ENCODE measurements at places on chromosomes 12 and 14.

- no peak for DNase-seq
These were observed 64.5 kb downstream of the KCNA1 start for GRCh38 chr12:4974217-4974616.

GRCh38 chr12:5777451-5777850 is 167.6 kb downstream of the ANO2 start:
- no peak for DNase-seq

DNA sequence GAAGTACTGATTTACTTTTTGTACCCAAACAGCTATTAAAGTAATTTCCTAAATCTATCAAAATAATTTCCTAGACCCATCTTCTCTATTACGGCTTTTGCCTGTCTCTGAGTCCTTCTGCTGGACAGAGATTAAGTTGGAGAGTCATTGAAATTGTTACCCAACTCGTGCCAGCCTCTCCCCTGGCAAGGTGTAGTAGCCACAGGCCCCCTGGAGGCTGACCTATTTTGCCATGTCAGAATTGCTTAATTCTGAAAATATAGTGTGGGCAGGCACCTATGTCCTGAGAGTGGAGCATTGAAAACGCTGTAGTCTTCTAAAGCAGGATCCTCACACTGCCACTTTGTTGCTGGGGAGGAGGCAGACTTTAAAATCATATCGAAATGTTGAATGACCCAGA is 308.2 kb downstream of the GLT1D1 start:
- DNase-seq = no peak

- DNase-seq = no peak
These were observed 28.9 kb downstream of the SLC25A21 start for GRCh38 chr14:37143475-37143874.

DNA sequence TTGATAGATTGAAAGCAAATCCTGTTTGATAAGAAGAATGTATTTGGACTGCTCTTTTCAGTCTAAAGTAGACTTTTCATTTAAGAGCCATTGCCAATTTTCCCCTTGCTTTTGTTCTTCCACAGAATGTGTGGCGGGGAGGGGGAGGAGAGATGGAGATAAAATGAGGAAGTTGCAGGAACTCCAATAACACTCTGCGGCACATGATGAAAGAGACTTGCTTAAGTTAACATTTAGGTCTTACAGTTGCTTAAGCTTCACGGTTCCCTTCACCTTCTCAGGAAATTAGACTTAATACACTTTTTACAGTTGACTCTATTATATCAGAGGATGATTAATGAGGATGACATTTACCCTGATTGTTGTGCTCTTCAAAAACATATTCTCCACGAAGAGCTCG is 537.3 kb downstream of the TMTC2 start:
- DNase-seq = no peak

DNA sequence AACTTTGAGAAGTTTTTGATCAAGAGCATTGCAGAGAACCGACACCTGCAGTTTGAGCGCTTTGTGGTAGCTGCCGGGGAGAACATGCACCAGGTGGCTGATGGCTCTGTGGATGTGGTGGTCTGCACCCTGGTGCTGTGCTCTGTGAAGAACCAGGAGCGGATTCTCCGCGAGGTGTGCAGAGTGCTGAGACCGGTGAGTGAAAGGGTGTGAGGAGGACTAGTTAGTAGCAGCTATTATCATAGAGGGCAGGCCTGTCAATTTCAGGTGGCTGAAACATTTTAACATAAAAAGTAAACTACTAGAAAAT is 27.0 kb upstream of the HIGD1C start:
- DNase-seq = no peak

DNA sequence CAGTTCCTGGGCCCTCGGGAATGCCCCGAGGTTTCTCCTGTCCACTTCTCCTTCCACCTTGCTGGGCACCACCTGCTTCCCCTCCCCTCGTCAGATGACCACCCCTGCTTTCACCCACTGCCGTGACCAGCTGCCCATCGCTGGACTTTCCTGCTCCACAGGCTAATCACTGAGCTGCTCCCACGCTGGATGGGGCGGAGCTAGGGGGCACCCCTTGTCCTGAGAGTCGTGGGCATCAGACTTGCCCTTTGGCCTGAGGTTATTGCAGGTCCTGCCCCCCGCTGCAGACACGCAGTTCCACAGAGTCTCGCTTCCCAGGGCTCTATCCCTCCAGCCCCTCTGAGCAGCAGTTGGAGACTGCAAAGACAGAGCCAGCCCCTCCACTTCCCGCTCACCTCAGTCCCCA is 427 bp downstream of the SLC6A12 start:
- no peak for DNase-seq

- no peak for DNase-seq
These were observed 483.9 kb downstream of the ZFP36L1 start for GRCh38 chr14:68308726-68309520.

GRCh38 chr12:129719416-129719815 is 184.4 kb downstream of the TMEM132D start:
- DNase-seq = no peak

DNA sequence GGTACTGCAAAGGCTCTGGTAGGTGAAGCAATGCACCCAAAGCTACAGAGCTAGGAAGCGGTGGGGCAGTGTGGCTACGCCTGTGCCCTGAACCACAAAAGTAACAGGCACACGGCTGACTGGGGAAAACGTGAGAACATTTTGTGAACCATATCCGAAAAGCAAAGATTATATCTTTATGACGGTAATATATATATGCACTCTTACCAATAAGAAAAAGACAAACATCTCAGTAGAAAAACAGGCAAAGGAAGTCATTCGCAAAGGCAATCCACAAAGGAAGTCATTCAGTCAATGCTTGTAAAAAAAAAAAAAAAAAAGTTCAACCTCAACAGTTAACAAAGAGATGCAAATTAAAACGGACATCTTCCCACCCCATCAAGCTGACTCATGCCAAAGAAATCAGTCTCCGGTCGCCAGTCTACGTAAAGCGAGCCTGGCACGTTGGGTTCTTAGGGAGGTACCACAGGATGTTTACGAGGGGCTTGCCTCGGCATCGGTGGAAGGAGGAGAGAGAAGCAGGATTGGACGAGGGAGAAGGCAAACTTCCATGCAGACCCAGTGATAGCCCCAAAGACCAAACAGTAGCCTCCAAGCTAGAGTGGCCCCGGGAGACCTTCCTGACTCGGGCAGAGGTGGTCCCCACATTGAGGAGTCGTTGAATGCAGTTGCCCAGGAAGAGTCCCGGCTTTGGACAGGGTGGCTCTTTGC is 39.4 kb upstream of the PPP2R5C start:
- peak; percentile 76 for DNase-seq

DNA sequence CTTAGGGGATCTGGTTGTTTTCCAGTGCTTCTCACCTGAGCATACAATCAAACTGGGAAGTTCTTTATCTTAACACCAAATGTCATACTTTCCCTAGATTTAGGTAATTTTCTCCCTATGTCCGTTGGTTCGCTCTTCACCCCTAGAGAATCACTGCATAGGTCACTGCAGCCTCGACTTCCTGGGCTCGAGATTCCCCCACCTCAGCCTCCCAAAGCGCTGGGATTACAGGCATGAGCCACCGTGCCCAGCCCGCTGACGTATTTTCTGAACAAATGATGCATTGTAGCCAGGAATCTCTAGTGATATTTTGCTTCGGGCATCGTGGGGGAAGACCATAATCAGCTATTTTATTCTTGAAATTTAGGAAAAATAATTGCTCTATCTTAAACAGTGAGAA is 1.1 kb upstream of the RPL41 start:
- DNase-seq = no peak

GRCh38 chr12:95577820-95578219 is 26.5 kb upstream of the USP44 start:
- no peak for DNase-seq

DNA sequence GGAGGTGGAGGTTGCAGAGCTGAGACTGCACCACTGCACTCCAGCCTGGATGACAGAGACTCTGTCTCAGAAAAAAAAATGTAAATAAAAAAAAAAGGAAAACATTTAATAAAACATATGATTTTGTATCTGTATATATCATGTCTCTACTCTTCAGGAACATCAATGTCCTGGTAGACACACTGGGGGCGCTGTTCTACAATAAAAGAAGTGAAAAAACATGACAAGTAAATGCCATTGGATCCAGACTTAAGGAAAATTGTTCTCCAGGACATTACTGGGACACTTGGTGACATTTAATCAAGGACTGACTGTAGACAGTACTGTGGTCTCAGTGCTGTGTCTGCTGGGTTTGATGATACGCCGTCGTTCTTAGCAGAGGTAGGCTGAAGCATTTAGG is 15.5 kb upstream of the KLC1 start:
- no peak for DNase-seq

DNA sequence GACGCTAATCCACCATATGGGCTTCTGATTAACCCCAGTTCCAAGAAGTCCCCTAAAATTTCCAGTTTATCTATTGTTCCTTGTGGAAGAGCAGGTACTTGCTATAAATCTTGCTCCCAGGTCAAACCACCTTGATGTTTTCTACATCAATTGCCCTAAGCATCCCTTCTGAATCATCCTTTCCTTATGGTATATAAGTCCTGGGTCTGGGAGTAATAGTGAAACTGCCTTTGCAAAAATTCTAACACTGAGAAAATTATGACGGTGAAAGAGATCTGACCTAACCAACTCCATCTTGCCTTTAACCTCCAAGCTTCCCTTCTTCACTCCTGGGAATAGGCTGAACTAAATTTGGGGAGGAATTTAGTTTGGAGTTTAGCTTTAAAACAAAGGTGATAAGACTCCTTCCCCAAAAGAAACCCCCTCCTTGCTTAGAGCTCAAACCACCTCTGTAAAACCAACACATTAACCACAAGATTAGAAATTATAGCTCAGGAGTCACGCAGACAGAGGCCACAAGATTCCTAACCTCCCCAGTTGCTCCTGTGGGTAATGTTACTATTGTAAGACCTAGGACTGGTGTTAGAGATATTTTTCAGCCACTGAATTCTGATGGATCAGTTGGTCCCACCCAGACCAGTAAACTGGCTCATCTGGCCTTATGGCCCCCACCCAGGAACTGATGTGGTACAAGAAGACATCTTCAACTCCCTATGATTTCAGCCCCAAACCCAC is 33.8 kb upstream of the DTX1 start:
- DNase-seq = no peak

- no peak for DNase-seq
These were observed 44.4 kb upstream of the STXBP6 start for GRCh38 chr14:25094171-25094907.

GRCh38 chr12:13000616-13000924 is 505 bp upstream of the HEBP1 start:
- DNase-seq = no peak

DNA sequence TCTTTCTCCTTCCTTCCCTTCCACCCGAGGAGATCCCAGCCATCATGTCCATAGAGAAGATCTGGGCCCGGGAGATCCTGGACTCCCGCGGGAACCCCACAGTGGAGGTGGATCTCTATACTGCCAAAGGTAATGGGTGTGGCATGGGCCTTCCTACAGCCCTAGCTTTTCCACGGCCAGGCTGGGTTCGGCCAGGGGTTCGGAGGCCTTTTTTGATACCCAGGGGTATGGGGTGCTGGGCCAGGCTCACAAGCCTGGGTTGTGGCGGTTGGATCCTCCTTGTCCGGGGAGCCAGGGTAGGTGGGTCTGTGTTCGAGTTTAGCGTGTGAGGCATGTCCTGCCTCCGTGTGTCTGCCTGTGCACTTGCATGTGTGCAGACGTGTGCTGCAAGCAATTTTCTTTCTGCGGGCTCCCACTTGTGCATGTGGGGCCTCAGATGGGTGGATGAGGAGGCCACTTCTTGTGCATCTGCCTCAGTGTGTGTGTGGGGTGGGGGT is 1.5 kb downstream of the ENO2 start:
- DNase-seq = no peak

DNA sequence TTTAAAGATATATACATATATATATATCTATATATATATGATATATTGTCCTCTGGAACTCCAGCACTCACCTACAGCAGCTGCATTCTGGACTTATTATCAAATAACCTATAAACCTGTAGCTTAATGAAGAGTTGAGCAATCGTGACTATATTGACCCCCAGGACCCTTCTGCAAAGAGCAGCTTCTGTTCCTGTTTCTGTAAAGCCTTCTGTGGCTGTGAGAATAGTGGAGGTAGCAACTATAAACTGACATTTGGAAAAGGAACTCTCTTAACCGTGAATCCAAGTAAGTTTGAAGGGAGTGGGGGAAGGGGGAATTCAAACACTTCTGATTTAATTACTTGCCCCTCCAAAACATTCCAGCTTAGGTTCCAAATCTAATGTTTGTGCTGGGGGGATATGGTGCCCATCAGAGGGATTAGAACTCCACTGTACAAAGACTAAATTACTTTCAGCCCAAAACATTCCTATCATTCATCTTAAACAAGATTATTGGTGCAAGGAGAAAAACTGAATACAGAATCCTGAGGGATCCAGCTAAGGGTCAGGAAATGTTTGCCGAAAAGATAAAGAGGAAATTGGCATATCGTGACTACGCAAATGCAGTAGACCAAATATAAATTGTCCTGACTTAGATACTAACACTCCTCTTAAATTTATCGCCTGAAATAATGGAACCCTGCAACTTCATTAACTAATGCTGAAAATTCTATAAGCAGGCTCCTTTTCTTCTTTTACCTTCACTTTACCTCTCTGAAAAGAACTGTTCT is 106.1 kb downstream of the DAD1 start:
- no peak for DNase-seq

- DNase-seq = no peak
These were observed 10.6 kb downstream of the CEP128 start for GRCh38 chr14:80930836-80931389.

- DNase-seq = no peak
These were observed 6.7 kb downstream of the FNTB start for GRCh38 chr14:64993266-64993930.

GRCh38 chr14:104477666-104478380 is 101.7 kb upstream of the C14orf180 start:
- no peak for DNase-seq

DNA sequence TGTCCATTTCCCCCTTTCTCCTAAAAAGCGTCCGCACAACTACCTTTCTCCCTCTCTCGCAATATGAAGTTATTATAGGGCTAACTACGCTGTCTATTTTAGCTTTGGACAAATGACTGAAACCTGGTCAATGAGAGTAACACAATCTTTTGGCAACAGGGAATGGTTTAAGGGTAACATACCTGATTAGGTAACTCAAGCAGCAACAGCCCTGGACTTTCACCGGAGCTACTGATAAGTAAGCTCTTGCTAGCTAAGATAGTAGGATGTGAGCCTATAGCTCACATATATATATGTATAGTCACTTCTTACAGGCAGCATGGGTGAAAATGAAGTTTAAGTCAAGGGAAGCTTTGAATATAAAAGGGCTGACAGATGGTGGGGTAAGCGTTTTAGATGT is 313.0 kb downstream of the CEP128 start:
- DNase-seq = no peak

DNA sequence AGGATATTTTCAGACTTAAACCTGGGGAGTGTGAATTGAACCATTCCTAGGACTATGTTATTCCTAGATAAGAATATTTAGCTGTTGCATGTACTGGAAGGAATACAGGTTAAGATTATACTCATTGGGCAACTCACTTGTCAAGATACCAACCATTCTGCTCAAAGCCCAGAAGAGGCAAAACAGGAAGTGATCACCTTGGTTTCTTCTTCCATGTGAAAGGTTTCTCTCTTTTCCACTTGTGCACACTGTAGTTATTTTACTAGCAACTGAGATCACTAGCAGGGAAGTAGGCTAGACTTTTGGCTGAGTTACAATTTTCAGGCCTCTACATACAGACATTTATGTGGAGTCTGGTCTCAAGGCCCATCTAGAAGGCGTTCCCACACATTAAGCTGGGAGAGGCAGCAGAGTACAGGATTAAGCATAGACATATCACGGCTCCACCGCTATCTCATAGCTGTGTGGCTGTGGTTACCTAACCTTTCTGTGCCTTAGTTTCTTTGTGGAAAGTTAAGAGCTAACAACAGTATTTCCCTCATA is 83.9 kb upstream of the FERMT2 start:
- DNase-seq = no peak
